Activated T-helper 1 cell treated with Interleukin-2 at 50 U/mL for 16 hours (primary cell): ENCODE measurements at places on chromosomes 12 and 14.

GRCh38 chr12:2284321-2284813 lies 231.6 kb downstream of the CACNA1C start:
- DNase-seq, result no peak

DNA sequence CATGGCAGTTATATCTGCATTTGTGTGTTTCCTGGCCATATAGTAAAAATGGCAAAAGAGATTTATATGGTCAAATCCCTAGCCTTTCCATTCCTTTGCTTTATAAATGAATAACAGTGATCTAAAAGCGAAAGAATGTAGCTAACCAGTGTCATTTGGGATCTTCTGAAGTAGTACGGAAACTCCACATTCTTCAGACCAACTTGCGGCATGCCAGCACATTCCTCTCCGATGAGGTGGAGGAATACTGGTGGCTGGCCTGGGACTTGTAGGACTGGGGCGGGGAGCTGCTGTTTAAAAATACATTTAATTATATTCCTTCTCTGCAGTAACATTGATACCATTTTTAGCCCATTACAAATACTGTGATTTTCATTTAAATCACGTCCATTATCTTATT lies 85.3 kb downstream of the SAMD4A start:
- no peak for DNase-seq

DNA sequence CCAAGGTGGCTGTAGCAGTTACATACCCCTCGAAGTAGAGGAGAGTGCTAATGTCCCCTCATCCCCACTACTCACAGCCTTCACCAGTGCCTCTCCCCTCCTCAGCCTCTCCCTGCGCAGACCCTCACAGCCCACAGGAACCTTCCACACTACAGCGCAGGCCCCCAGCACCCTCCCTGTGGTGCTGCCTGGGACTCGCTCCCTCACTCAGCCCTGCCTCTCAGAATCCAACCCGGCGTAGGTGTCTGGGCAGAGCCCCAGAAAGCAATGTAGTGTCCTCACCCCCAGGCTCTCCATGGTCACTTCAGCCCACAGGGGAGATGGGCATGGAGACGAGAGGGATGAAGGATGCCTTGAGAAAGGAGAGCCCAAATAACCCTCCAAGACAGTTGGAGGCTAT lies 10.9 kb upstream of the ZNF740 start:
- DNase-seq, result no peak

- no peak for DNase-seq
Measured at GRCh38 chr14:59768855-59769375, 101.7 kb downstream of the RTN1 start.

DNA sequence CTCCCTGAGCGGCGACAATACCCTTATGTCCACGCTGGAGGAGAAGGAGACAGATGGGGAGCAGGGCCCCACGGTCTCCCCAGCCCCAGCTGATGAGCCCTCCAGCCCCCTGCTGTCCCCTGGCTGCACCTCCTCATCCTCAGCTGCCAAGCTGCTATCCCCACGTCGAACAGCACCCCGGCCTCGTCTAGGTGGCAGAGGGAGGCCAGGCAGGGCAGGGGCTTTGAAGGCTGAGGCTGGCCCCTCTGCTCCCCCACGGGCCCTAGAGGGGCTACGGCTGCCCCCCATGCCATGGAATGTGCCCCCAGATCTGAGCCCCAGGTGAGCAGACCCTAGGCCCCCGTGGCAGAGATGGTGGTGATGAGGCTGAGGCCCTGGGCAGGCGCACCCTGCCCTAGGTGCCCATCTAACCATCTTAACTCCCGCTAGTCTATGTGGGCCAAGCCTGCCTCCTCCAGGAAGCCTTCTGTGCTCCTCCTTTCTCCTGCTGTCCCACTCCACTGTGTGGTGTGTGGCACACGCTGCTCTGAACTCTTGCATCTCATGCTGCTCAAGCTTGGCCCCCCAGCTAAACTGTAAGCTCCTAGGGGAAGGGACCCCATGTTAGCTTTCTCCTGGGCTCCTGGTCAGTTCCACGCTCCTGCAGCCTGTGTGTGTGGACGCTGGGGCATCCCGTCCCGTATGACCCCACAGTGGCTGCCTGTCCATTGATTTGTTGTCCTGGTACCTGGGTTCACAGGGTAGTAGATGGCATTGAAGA lies 12.1 kb downstream of the MCRS1 start:
- no peak for DNase-seq

GRCh38 chr12:101795786-101796185 lies 35.0 kb downstream of the GNPTAB start:
- DNase-seq, result no peak

DNA sequence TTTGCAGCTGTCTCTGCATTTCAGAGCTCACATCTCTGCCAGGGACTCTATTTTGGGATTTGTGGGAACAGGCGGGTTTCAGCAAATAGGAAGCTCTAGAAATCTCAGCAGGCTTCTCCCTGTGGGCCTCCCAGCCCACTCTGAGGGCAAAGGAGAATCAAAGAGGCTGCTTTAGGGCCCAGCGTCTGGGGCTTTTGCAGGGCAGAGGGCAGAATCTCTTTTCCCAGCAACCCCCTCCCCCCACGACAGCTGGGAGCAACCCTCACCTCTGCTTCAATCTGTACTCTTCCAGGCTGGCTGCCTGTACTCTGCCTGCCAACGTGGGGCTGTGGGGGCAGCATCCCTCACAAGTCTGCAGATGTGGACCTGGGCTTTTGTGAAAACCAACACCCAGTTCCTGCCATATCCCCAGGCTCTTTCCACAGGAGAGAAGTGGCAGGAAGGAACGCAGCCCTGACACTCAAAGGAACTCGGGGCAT lies 529.6 kb upstream of the TBX3 start:
- no peak for DNase-seq

DNA sequence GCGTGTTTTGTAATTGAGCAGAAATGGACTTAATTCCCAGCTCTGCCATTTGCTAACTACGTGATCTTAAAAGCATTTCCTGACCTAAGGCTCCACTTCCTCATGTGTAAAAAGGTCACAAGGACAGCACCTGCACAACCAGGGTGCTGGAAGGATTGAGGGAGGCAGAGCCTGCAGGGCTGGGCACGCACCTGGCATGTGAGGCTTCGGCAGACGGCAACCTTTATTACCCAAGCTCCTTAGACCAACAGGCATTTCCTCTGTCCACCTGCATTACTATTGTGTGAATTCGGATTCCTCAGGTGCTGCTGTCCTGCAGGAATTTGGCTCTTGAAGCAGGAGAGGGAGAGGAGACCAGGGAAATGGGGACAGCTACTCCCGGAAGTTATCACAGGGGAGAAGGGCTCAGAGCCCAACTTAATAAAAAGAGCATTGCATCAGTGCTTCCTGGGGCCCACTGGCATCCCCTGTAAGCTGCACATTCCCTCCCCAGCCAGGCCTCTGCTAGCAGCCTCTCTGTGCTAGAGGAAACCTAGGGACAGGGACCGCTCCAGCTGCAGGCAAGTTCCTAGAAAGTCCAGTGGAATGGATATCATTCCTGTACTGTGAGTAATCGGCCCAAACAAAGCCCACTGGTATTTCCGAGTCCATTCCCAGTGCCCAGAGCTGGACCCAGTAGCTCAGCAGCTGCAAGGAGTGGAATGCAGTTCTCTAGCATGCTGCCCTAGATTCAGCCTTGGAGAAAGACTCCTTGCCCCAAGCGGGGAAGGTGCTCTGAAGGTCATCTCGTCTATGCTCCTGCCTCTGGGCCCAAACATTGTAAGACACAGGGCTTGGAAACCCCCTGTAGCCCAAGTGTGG lies 157.1 kb upstream of the CCND2 start:
- no peak for DNase-seq

DNA sequence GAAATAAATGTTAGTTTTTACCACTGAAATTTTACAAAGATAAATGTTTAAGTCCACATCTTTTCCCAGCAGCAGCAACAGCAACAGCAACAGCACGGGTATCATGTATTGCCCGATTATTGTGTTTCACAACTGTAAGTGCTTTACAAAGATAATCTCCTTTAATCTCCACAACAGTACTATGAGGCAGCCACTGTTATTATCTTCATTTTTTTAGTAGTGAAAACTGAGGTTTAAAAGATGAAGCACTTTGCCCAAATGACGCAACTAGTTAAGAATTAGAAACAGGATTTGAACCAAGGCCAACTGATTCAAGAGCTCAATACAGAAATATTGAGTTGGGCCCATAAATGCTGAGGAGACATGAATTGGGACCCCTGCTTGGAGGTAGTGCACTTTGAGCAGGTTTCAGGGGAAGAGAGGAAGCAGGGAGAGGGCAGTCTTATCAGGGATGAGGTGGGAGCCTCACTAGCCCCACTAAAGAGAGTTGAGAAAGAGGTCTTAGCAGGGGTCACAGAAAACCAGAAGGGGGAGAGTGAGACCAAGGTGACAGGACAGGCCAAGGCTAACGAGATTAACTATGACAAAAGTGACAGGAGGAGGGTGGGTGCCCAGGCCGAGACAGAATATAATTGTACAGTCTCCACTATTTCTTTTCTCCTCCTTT lies 15.3 kb downstream of the KRT2 start:
- DNase-seq, result no peak

DNA sequence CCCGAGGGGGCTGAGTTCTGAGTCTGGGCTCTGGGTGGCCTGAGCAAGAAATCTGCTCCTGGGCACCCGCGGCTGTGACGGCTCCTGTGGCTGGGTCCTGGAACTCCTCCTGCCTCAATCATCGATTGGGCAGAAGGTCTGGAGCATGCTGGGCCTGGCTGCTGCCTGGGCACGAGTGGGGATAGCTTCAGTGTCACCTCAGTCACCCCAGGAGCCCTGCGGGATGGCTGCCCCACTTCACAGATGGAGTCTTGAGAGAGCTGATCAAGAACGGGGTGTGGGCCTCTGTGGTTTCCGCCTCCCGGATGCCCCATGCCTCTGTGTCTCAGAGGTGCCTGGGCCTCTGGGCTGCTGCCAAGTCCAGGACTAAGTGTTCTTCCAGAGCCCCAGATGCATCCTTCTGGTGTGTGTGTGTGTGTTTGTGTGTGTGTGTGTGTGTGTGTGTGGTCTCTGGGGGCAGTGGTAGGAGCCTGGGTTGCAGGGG lies 185.6 kb upstream of the C14orf180 start:
- peak; percentile 72 for DNase-seq

GRCh38 chr12:9742661-9743060 lies 9.8 kb upstream of the CLECL1 start:
- DNase-seq, result peak; percentile 45

- DNase-seq, result no peak
Measured at GRCh38 chr12:100995771-100996170, 201.2 kb downstream of the ANO4 start.

- peak; percentile 4 for DNase-seq
Measured at GRCh38 chr12:113912760-113913329, 53.3 kb downstream of the RBM19 start.

DNA sequence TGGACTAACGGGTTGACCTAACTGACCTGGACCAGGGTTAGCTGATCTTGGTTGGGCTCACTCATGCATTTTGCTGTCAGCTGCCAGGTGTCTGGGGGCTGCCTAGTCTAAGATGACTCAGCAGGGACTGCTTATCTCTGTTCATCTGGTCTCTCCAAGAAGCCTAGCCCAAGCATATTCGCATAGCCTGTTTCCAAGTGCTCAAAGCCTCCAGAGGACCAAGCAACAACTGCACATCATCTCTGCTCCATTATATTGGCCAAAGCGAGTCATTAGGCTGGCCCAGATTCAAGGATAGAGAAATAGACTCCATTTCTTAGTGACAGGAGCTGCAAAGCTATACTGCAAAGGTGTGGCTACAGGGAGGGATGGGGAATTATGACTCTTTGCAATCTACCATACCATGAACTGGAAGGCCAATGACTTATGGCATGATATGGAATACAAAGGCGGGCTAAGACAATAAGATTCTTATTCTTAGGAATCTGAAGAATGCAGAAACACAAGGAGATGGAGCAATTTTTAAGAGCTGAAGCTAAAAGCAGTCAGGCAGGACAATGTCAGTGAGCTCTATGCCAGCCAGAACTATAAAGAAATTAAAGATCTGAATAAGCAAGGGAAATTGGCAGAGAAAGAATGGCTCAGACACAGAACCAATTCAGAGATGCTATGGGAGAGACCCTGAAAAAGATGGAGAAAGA lies 194.6 kb upstream of the FSCB start:
- DNase-seq, result no peak

- no peak for DNase-seq
Measured at GRCh38 chr12:25072906-25073650, 121.9 kb downstream of the DNAI7 start.

GRCh38 chr14:54138354-54139038 lies 181.9 kb upstream of the BMP4 start:
- no peak for DNase-seq

GRCh38 chr12:74722709-74723108 lies 185.1 kb downstream of the ATXN7L3B start:
- DNase-seq, result no peak

- no peak for DNase-seq
Measured at GRCh38 chr12:18224745-18225144, 36.6 kb upstream of the PIK3C2G start.

DNA sequence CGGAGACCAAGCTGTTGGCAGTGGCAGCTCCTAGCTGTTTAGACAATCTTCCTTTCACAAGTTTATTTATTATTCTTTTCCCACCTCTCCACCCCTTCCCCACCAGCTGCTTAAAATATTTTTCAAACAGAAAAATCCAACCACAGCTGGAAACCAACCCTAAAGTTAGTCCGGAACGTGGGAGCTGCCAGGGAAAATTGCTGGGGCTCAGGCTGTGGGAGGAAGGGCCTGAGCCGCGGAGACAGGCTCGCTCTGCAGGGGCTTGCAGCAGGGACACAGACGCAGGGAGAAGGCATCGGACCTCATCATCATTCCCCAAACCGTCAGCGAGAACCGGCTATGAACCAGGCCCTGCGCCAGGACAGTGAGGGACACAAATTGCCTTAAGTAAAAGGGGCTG lies 16.1 kb upstream of the TMEM106C start:
- no peak for DNase-seq

GRCh38 chr14:54894995-54895394 lies 7.6 kb downstream of the GCH1 start:
- no peak for DNase-seq

DNA sequence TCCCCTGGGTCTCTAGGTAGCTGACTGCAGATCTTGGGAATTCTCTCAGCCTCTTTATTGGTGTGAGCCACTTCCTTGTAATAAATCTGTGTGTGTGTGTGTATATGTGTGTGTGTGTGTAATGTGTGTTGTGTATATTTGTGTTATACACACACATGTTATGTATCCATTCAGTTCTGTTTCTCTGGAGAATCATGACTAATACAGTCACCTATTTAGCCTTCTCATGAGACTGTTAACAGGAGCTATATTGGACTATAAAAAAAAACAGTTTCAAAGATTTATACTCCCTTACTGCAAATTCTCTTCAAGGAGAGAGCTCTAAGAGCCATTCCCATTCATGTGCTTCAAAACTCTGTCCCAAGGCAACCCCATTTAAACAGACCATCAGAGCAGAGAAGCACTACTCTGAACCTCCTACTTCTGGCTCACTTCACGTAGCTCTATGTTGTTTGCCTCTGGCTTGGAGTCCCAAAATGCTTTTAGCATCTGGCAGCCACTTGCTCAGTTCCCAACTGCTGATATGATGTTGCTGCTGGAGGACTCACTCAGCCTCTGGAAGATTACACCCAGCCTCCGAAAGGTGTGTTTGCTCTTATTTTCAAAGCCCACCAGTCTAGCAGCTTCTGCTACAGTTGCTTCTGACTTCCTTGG lies 48.7 kb upstream of the KITLG start:
- DNase-seq, result no peak

GRCh38 chr12:4742416-4742970 lies 22.3 kb downstream of the GALNT8 start:
- DNase-seq, result no peak
